ENCODE measurements at places on chromosomes 5 and 9.

DNA sequence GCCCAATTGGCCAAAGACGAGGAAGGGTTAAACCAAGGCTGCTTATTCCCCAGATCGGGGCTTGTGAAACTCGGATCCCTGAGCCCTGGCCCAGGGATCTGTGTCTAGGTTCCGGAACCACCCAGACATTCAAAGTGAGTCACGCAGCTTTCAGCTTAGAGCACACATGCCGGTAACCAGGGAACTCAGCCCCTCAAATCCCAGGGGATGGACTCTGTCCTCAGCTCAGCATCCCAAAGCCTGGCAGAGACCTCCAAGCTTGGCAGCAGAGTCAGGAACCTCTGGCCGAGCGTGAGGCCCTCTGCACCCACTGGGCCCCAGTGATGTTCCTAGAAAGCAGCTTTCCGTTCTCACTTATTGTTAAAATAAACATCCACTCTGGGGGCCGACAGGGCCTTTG lies 5.1 kb downstream of the PNPLA7 start:
- no peak for DNase-seq

DNA sequence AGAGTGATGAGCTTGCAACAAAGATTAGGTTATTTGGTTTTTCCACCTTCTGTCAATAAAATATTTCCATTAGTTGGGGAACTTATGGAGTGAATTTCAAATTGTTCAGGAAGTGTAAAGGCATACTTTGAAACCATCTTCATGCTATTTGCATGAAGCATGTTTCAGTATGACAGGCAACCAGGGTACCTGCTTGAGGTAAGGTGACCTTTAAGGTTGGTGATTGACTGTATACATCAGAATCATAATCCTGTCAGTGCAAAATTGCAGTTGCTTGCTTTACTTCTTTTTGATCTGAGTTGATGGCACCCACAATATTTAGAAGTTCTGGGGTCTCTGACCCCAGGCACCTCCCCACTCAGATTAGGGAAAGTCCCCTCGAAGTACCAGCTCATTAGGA lies 26.0 kb upstream of the TMEM171 start:
- DNase-seq, result no peak

DNA sequence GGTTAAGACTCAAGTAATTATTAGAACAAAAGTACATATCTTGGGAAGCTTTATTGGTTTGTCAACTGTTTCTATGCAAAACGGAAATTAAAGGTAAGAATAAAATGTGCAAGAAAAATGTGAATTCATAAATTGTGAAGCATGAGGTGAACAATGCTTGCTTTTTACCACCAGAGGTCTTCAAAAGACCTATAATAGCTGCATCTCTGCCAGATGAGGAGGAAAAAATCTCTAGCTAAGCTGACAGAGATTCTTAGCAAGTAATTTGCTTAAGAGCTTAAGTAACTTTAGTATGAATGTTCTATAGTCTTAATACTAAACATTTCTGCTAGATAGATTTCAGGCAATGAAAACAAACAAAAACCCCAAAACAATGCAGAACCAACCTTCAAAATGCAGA lies 54.1 kb downstream of the MRPS30 start:
- no peak for DNase-seq

GRCh38 chr5:122315521-122315920 lies 3.5 kb downstream of the SNCAIP start:
- DNase-seq, result no peak

- no peak for DNase-seq
These were observed 38.7 kb downstream of the SPRY4 start for GRCh38 chr5:142286111-142286510.

- DNase-seq, result no peak
These were observed 157.8 kb upstream of the RASEF start for GRCh38 chr9:83220730-83221129.

DNA sequence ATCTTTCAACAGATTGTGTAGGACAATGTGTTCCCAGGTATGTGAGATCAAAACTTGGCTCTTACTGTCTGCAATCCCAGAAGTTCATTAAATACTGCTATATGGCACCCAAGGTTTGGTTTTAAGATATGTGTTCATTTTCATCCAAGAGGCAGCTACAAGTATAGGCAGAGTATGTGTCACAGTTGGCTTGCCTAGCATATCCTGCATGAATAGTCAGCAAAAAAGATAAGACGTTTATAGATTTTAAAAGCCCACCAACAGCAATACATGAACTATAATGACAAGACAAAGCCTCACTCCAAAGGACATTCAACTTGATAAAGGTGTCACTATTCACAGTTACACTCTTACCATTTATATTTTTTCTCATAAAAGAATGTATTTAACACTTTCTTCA lies 99.1 kb downstream of the BNC2 start:
- no peak for DNase-seq

DNA sequence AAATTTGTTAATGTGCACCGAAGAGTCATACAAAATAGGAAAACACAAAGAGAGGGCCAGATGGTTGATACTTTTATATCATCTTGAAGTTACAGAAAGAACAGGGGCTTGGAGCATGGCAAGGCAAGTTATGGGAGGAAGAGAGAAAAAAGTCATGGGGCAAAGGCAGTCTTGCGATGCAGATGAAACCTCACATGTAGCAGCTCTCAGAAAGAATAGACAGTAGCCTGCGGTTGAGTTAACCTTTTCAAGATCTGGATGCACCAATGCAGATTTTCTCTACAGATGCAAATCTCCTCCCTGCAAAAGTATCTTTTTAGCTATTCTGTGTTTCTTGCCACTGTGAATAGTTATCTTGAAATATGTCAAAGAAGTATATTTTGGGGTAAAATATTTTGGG lies 243.9 kb downstream of the TMEM167A start:
- DNase-seq, result no peak

DNA sequence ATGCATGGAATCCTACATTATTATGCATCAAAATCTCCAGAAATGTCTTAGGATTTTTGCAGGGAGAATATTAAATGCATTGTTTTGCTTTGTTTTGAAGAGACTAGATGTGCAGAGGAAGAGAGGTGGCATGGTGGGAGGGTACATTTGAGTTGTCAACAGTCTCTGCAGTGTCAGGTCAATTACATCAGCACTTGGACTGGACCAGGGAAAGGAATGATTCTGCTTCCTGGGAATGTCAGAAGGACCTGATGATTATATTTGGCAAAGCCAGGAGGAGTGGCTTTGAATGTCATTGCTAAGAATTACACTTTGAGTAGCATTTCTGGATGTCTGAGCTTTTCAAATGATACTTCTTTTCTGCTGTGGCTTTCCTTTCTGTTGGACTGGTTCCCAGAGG lies 17.5 kb upstream of the TMEFF1 start:
- DNase-seq, result no peak

- DNase-seq, result no peak
These were observed 30.9 kb upstream of the DAB2 start for GRCh38 chr5:39455645-39456044.

GRCh38 chr5:68269820-68270219 lies 54.3 kb downstream of the PIK3R1 start:
- no peak for DNase-seq

GRCh38 chr5:151239237-151239861 lies 13.6 kb upstream of the GM2A start:
- no peak for DNase-seq

GRCh38 chr9:87089506-87089905 lies 142.2 kb upstream of the GAS1 start:
- no peak for DNase-seq

DNA sequence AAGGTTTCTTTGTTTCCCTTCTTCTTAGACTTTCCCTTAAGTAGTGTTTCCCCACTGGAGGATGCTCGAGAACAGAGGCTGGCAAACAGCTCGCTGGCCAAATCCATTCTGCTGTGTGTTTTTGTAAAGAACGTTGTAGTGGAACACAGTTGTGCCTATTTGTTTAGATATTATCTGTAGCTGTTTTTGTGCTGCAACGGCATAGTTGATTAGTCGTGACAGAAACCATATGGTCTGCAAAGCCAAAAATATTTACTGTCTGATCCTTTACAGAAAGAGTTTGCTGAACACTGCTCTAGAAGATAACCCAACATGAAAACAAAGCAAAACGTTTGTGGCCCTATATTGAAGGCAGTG lies 47.0 kb upstream of the EGFLAM start:
- no peak for DNase-seq
